ENCODE measurements at places on chromosomes 5 and 9.

DNA sequence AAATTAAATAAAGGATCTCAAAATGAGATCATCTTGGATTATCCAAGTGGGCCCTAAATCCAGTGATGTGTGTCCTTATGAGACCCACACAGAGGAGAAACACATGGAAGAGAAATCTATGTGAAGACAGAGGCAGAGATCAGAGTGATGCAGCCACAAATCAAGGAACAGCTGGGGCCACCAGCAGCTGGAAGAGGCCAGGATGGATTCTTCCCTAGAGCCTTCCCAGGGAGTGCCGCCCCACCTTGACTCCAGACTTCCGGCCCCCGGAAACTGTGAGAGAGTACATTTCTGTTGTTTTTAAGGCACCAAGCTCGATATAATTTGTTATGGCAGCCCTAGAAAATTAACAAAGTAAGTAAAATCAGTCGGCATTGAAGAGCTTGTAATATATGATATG lies 286.9 kb downstream of the FBXL7 start:
- no peak for DNase-seq

GRCh38 chr5:135934939-135935338 lies 19.8 kb downstream of the LECT2 start:
- DNase-seq, result no peak

- DNase-seq, result no peak
Measured at GRCh38 chr5:44246986-44247385, 142.2 kb downstream of the FGF10 start.

DNA sequence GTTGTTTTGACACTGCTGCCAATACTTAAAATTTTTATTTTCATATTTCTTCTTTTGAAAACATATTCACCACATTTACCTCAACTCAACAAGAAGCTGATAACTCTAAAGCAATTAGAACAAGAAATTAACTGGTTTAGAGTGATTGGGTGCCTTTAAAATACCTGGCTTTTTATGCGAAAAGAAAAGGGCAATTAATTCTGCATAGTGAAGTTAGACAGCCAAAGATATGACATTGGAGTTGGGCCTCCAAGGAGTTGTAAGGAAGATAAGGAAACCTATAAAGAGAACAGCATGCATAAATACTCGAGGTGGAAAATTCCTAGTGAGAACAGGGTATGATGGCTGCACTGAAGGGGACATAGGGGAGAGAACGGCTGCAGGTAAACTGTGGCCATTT lies 9.6 kb downstream of the AK6 start:
- DNase-seq, result no peak

DNA sequence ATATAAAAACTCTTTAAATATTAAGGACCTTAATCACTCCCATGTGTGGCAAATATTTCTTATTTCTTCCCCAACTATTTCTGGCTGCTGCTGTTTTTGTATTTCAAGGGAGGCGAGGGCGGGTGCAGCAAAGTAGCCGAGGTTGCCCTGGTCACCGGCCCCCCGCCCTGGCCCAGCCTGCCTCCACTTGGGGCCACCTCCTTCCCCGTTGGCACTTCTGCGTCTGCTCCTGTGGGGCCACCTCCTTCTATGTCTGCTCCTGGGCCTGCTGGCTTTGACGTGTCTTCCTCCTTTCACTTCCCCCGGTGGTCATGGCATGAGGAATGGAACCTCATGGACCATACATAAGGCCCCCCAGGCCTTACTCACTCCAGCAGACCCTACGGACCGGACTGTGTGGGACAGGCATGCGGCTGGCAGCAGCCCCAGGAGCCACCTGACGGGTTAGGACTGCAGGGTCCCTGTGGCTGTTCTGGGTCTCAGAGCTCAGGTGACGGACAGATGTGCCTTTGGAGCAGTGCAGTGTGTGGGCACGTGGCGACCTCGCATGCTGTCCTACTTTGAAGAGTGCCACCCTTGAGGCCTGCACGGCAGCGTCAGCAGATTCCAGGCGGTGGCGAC lies 5.8 kb upstream of the ENTPD8 start:
- no peak for DNase-seq

DNA sequence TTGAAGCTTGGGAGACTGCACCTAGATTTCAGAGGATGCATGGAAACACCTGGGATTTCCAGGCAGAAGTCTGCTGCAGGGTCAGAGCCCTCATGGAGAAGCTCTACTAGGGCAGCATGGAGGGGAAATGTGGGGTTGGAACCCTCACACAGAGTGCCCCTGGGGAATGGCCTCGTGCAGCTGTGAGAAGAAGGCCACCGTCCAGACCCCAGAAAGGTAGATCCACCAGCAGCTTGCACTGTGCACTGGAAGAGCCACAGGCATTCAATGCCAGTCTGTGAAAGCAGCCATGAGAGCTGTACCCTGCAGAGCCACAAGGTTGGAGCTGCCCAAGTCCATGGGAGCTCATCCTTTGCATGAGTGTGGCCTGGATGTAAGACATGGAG lies 285.3 kb upstream of the FAM174A start:
- no peak for DNase-seq

All from stimulated activated CD8-positive, alpha-beta memory T cell treated with anti-CD3 and anti-CD28 coated beads, Interleukin-4, amount 100 ng/mL, for 4 hours (primary cell).